ENCODE measurements at places on chromosomes 16 and 17.

GRCh38 chr17:4184811-4185210 lies 41.8 kb downstream of the CYB5D2 start:
- no peak for DNase-seq

DNA sequence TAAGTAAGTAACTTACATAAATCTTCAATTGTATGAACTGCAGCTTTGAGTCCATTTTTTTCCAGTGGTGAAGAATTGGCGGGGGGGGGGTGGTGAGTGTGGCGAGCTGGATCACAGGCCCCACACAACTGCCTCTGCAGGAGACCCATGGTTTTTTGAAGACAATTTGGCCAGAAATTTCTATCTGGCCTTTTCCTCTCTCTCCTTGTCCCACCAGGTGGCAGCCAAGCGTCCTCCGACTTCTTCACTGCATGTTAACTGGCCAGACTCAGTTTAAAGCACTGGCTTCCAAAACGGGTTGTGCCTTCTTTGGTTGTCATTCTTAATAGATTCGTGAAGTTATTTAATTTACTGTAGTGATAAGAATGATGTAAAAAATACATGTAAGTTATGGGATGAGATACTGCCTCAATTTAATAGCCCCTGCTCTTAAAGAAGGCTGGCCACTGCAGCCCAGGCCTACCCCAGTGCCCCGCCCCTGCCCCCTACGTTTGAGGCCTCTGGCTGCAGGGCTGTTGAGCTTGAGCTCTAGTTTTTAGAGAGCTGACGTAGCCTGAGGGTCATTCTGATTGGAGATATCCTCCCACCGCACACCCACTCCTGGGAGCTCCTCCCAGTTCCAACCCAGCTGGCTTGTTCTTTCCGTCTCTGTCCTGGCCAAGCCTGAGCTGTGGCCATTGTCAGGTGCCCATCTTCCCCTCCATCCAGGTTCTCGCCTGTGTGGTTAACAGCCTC lies 36.4 kb downstream of the AKAP1 start:
- no peak for DNase-seq

GRCh38 chr16:12426122-12426521 lies 377.6 kb downstream of the CPPED1 start:
- no peak for DNase-seq

- DNase-seq: no peak
These were observed 35.8 kb downstream of the MAF start for GRCh38 chr16:79564671-79565107.

- DNase-seq: no peak
These were observed 38.6 kb downstream of the CDH11 start for GRCh38 chr16:65083164-65083857.

- no peak for DNase-seq
These were observed 10.1 kb downstream of the MRM3 start for GRCh38 chr17:792277-792676.

GRCh38 chr16:89779231-89779908 lies 37.1 kb downstream of the FANCA start:
- DNase-seq: no peak

GRCh38 chr17:20218272-20218671 lies 209.1 kb downstream of the SPECC1 start:
- no peak for DNase-seq

DNA sequence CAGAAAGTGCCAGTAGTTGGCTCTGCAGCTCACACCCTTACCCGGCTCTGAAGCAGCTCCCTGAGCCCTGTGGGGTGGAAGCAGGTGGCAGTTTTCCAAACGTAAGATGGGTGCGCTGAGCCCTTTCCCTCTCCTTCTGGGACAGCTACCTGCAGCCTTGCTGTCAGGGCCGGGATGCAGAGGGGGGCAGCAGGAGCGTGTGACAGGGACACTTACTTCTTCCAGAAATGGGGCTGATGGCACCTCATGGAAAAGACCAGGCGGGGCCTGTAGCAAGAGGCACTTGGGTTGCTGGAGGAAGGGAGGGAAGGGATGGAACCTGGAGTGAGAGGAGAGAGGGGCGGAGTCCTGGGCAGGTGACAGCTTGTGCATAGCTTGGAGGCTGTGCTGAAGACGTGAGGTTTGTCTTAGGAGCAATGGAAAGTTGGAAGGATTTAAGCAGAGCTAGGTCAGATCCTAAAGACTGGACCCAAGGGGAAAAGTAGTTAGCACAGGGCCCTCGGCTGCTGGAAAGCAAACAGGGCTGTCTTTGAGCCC lies 216.8 kb upstream of the RPL38 start:
- DNase-seq: no peak

DNA sequence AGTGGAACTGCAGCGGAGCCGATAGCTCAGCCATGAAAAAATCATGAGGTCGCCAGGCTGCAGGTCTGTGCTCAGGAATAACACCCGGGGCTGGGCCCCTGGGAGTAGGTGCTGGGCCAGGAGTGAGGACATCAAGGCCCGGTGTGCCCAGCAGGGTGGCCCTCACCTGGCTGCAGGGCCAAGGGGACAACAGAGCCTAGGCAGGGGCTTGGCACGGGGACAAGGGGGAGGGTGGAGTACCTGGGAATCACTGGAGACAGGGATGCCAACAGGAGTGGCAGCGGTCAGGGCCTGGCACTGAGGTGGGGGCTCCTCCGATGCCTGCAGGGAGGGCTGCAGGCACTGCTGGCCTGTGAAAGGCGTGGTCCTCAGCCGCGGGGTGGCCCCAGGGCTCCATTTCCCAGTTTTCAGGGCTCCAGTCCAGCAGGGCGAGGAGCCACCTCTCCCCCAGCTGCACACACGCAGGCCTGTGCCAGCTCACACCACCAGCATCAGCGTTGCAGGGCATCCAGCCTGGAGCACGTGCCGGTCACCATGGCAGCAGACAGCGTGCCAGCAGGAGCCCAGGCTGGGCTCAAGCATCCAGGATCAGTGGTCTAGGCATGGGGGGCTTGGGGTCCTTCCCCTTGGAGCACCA lies 4.7 kb upstream of the FSCN2 start:
- DNase-seq: no peak

DNA sequence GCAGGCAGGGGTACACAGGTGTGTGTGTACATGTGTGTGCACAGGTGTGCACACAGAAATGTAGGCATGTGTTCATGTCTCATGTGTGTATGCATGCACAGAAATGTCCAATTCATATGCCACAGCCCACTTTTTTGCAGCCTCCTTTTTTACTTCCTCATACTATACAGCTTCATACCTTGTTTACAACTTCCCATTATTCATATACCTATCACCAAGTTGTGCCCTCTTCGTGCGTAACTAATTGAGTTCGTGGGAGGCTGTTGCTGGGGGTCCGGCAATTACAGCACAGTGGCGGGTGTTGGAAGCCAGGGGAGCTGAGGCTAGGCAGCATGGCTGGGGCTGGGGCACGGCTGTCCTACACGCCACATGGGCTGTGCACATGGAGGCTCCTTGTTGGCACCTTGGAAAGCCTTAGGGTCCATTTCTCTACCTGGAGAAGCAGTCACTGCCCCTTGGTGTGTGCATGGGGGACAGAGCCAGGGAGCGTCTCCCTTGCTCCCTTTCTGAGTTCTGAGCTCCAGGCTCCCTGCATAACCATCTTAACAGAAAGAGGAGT lies 266.7 kb downstream of the ENGASE start:
- no peak for DNase-seq

DNA sequence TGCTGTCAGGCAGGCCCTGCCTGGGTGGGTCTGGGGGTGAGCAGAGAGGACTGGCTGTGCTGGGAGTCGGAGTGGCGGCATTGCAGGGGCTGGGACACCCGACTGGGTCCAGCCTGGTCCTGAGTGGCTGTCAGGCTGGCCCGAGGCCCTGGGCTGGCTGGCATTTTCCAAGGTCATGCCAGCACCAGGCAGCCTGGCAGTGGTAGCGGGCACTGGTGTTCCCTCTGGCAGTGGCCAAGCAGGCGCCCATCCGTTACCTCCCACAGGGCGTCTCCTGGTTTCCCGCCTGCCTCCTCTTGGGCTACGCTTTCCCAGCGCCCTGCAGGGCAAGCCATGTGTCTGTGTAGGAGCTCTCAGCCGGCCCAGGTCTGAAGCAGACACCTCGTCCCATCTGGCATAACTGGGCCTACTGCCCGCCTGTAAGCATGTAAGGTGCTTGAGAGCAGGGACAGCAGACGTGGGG lies 5.7 kb upstream of the PKMYT1 start:
- DNase-seq: no peak

DNA sequence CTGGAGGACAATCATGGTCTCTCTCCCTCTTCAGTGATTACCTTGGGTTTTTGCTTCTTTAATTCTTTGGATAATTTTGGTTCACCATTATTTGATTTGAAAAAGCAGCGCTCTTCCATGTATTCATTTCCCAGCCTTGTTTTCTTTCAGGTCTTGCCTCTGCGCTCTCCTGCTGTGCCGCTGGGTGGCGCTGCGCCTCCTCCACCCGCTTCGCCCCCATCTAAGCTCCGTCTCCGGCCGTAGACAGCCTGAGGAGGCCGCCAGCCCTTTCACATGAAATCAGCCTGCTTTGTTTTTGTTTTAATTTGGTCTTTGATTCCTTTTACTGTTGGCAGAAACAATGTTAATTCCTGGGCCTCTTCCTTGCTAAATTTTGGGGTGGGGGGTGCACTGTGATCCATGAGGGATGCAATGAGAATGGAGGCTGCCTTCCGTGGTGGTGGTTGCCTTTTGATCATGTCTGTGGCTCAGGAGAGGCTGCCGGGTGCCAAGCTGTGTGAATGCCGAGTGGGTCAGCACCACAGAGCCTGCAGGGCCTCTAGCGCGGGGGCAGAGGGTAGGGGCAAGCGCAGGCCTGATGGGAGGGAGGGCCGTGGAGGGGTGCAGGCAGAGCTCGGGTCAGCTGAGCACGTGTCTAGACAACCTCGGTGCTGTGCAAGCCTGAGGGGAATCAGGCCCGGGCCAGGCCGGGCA lies 64.1 kb downstream of the PLD6 start:
- no peak for DNase-seq

DNA sequence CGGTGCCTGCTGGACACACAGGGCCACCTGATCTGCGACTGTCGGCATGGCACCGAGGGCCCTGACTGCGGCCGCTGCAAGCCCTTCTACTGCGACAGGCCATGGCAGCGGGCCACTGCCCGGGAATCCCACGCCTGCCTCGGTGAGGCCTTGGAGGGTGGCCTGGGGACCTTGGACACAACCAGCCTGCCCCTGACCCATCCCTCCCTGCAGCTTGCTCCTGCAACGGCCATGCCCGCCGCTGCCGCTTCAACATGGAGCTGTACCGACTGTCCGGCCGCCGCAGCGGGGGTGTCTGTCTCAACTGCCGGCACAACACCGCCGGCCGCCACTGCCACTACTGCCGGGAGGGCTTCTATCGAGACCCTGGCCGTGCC lies 1.4 kb downstream of the NTN3 start:
- no peak for DNase-seq

- peak; percentile 90 for DNase-seq
These were observed 27.5 kb upstream of the KRT17 start for GRCh38 chr17:41651625-41652460.

DNA sequence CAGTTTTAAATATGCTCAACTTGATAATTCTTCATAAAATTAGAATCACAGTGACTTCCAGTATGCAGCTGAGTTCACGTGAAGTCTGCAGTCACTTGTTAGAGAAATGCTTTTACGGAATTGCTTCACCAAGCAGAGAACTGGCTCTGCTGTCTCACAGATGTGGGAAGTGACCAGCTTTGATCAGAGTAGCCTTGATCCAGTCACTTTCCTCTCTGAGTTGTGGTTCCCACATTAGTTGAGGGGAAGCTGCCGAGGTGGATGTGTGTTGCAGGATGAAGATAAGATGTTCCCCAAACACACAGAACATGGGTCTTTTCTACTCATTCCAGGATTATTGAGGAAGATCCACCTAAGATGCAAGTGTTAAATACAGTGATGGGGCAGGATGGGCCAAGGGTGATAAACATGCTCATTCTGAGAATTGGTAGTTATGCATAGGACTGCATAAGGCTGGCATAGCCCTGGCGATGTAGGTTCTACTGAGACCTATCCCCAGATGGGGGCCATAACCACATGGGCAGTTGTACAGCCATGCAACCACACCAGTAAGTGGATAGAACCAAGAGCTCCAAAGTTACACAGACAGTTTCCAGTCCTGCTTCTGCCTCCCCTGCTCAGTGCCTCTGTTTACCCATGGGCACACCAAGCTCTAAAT lies 168.9 kb upstream of the MAF start:
- no peak for DNase-seq

DNA sequence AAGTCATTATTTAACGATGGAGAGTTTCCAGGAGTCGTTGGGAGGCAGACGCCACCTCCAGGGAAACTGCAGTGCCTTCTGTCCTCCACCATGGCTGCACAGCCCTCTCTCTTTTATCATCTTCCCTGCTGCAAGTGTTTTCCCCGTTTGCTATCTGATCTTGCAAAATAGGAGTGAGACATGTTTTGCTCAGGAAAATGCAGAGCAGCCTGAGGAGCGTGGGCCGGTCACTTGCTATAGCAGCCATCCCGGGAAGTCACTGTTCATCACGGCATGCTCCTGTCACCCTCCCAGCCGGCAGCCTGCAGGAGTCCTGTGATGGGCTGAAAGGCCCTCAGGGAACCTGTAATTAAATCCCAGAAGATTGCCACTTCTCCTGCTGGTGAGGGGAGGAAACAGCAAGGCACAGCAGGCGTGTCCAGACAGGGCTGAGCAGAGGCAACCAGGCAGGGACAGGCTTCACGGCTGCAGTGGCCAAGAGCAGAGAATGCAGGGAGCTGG lies 143.1 kb downstream of the GSG1L start:
- DNase-seq: no peak

DNA sequence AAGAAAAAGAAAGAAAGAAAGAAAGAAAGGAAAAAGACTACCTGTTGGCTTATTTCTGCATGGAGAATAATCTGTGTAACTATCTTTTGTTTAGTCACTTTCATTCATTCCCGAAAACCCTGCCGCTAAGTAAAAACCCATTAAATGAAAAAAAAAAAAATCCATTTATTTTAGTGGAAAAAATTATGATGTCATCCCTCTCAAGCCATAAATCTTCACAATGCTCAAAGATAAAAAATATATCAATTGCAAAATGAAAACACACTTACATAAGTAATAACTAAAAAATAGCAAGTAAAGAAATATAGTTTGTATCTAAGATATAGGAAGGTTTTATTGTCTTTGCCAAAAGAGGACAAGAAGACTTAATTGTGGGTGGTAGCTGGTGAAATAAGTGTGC lies 46.5 kb upstream of the CPPED1 start:
- DNase-seq: no peak

DNA sequence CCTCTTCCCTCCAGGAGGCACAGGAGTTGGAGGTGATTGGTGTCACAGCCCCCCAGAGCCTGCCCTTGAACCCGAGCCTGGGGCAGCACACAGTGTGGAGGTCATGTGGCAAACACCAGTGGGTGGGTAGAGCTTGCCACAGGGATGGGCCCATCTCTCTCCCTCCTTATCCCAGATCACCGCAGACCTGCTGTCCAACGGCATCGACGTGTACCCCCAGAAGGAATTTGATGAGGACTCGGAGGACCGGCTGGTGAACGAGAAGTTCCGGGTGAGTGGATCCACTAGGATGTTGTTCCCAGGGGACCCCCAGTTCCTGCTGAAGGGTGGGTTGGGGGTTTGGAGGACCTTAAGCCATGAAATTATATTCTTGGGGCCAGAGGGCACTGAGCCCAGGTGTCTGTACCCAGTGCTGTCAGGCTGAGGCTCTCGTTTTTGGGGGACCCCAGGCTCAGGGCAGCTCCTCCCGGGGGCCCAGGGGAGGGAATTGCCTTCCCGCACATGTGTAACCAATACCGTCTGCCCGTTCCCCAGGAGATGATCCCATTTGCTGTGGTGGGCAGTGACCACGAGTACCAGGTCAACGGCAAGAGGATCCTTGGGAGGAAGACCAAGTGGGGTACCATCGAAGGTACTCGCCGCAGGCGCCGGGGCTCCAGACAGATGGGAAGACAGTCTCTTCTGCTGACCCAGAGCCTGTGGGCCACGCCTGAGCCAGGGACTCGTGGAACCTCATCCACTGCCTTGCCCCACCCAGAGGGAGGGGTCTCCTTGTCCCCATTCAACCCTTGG lies 351.9 kb downstream of the SEC14L1 start:
- DNase-seq: no peak

All from ureter (tissue), 1 donor.